ENCODE measurements at places on chromosomes 7 and 10. TPM values are rescaled to one million over a fixed set of nuclear protein-coding genes. Genes with fewer than 3 reads are reported as not detected.
A peak's percentile ranks its signal among the peaks of the same experiment; 100 is the strongest.

VAX1 gene
- total RNA-seq: not detected

GRCh38 chr10:43395571-43396060, 13.4 kb downstream of the HNRNPF start:
- H3K27ac ChIP-seq: peak overlapping the region; percentile 76
- peaks cover 22% of the 10 kb centered on the region for H3K4me1 ChIP-seq
- H3K36me3 ChIP-seq: peaks cover 33% of the 10 kb centered on the region
- H3K27me3 ChIP-seq: no peaks in the 10 kb centered on the region
- peak overlapping the region; percentile 62 for H3K4me3 ChIP-seq

DNA sequence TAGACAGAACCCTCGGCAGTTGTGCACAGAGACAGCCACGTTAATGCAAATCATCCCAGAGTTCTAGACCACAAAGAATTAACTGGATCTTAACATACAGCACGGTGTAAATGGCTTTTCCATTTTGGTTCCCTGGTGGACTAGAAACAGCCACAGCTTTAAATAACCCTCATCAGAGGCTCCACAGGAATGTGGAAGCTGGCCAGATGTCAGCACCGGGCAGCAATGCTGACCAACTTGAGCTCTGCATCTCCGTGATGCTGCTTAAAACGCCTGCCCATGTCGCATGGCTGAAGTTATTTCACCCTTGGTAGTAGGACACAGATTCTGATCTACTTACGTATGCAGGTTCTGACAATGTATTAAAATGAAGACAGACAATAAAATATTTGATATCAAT, 24.5 kb downstream of the RSU1 start:
- H3K27me3 ChIP-seq: no peaks in the 10 kb centered on the region
- H3K4me1 ChIP-seq: peaks cover 3% of the 10 kb centered on the region
- H3K4me3 ChIP-seq: no peak overlapping the region
- H3K36me3 ChIP-seq: peaks cover 3% of the 10 kb centered on the region

DNA sequence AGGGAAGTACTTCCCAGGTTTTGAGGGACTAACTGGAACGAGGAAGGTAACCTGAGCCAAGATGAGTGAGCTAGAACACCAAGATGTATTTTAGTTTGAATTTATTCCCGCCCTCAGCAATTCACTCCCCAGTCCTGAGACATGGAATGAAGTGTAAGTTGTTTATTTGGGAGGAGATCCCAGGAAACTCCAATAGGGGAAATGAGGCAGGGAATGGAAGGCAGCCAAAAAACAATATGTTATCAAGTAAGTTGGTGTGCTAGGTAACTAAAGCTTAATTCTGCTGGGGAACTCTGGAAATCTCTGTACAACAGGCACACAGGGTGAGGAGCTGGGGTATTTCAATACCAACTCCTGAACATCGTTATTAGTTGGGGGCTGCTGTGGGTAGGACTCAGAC, 189.7 kb upstream of the HDAC9 start:
- no peak overlapping the region for H3K4me3 ChIP-seq
- H3K27ac ChIP-seq: no peak overlapping the region
- DNase-seq: no peak
- no peaks in the 10 kb centered on the region for H3K36me3 ChIP-seq
- no peaks in the 10 kb centered on the region for H3K27me3 ChIP-seq

C10orf67 gene
- total RNA-seq: 0.69 TPM

DNA sequence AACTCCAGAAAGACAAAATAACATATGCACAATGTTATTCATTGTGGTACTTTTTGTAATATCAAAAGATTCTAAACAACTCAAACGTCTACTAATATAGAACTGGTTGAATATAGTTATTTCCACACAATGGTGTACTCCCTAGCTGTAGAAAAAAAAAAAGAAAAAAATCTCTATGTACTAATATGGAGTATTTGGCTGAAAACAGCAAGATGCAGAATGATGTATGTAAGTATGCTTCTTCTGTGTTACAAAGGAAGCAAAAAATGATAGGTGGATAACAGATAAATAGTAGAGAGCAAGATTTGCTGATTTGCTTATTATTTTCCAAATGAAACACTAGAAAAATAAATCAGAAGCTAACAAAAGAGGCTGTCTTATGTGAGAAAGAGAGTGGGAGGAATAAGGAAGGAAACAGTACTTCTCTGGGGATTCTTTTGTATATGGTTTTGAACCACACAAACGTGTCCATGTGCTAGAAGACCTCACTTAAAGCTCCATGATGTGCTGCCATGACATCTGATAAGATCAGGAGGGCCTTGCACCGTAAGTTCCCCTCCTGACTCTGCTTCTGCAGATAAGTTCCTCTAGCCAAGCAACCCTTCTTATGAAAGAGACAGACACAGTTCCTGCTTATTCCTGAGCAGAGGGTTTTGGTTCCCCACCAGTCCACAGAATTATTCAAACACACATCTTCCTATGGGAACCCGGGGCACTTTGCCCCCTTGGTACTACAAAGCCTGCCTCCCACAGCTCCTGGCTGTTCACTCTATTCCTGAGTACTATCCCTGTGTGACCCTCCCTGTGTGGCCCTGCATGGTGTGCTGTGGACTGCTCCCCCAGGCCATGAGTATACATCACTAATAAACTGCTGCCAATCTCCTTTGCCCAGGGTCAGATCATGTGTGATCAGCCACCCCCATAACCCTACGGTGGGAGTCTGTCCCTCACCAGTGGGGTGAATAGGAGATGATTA, 159.1 kb downstream of the CCDC71L start:
- H3K27ac ChIP-seq: no peak overlapping the region
- no peak overlapping the region for H3K4me3 ChIP-seq
- no peaks in the 10 kb centered on the region for H3K27me3 ChIP-seq
- DNase-seq: no peak
- H3K36me3 ChIP-seq: no peaks in the 10 kb centered on the region
- no peaks in the 10 kb centered on the region for H3K4me1 ChIP-seq

- H3K36me3 ChIP-seq: peaks cover 4% of the 10 kb centered on the region
- DNase-seq: no peak
- H3K27ac ChIP-seq: no peak overlapping the region
These were observed 33.6 kb downstream of the WASL start for GRCh38 chr7:123715198-123715597.

- peaks cover 28% of the 10 kb centered on the region for H3K4me1 ChIP-seq
- no peaks in the 10 kb centered on the region for H3K27me3 ChIP-seq
- peaks cover 28% of the 10 kb centered on the region for H3K36me3 ChIP-seq
- no peak overlapping the region for H3K27ac ChIP-seq
- H3K4me3 ChIP-seq: no peak overlapping the region
These were observed 94.3 kb downstream of the PRPF18 start for GRCh38 chr10:13681095-13681494.

GRCh38 chr7:72317341-72317740, 94.8 kb downstream of the CALN1 start:
- no peak overlapping the region for H3K27ac ChIP-seq
- no peak overlapping the region for H3K4me3 ChIP-seq
- H3K4me1 ChIP-seq: no peaks in the 10 kb centered on the region
- H3K36me3 ChIP-seq: no peaks in the 10 kb centered on the region
- no peaks in the 10 kb centered on the region for H3K27me3 ChIP-seq

DNA sequence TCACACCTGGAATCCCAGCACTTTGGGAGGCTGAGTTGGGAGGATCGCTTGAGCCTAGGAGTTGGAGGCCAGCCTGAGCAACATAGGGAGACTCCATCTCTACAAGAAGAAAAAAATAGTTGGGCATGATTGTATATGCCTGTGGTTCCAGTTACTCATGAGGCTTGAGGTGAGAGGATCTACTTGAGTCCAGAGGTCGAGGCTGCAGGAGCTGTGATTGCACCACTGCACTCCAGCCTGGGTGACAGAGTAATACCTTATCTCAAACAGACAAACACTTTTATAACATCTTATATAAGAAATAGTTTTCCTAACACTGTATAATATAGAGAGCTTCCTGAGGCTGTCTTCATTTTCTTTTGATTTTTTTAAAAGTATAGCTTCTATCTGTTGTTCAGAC, 448.4 kb upstream of the COBL start:
- no peak for DNase-seq
- no peak overlapping the region for H3K27ac ChIP-seq
- H3K36me3 ChIP-seq: no peaks in the 10 kb centered on the region
- no peaks in the 10 kb centered on the region for H3K27me3 ChIP-seq

- H3K27ac ChIP-seq: no peak overlapping the region
- no peak for DNase-seq
- no peaks in the 10 kb centered on the region for H3K27me3 ChIP-seq
- no peaks in the 10 kb centered on the region for H3K4me1 ChIP-seq
- H3K4me3 ChIP-seq: no peak overlapping the region
These were observed 194.2 kb downstream of the SNX13 start for GRCh38 chr7:17746020-17746530.

- DNase-seq: no peak
- no peaks in the 10 kb centered on the region for H3K27me3 ChIP-seq
- H3K27ac ChIP-seq: no peak overlapping the region
- no peak overlapping the region for H3K4me3 ChIP-seq
These were observed 49.9 kb upstream of the PPP1R3A start for GRCh38 chr7:113968713-113969112.

DNA sequence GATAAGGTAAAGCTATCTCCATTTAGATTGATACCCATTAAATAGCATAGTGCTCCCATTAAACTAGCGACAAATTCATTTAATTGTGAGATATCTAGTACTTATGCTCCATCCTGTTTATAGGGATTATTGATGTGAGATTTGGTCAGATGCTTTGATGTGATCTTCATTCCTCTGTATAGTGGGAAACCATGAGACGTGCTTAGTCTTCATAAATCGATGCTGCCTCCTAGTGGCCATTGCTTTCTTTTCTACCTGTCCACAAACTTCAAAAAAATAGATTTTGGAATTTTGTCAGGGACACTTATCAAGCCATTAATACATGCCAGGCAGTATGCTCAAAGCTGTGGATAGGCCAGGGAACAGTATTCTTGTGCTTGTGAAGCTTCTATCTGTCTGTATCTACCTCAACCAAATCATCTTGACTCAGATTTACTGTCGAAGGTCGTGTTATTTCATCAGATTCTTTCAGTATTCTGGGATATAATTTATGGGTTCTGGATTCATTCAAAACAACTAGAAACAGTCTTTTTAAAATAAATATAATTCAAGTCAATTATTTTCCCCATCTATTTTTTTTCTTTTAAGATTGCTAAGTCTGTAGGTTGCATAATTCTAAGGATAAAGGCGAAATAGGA, 12.0 kb downstream of the LSM8 start:
- DNase-seq: peak; percentile 55
- no peaks in the 10 kb centered on the region for H3K27me3 ChIP-seq

All from spinal cord (tissue), 10 donors.